LHCN-M2 (cell line): ENCODE measurements at places on chromosomes 7 and 10. TPM values are rescaled to one million over a fixed set of nuclear protein-coding genes. Genes with fewer than 3 reads are reported as not detected.

The LHPP gene
- total RNA-seq = 11.9 and 13.2 TPM in 2 replicates

The LRRC61 gene
- total RNA-seq = not detected in 2 replicates

The MICALL2 gene
- 25.5 and 27.4 TPM in 2 replicates for total RNA-seq

The MORN4 gene
- 3.7 and 4.3 TPM in 2 replicates for total RNA-seq

GRCh38 chr10:61389887-61390286, 63.3 kb downstream of the TMEM26 start:
- no peak for DNase-seq

DNA sequence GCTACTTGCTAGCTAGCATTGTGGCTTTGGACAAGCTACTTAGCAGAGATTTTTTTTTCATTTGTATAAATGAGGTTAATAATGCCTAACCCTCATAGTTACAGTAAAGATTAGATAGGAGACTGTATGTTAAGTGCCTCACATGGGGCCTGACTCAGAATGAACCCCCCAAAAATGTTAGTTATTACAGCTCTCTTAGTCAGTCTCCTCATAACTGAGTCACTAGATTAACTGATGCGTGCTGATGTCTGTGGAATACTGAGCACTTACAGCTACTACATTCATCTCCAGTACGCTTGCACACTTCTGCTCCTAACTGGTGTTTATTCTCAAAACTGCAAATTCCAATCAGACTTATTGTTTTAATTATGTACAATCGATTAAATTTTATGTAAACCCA, 315.3 kb downstream of the SNX13 start:
- DNase-seq = peak; percentile 90

DNA sequence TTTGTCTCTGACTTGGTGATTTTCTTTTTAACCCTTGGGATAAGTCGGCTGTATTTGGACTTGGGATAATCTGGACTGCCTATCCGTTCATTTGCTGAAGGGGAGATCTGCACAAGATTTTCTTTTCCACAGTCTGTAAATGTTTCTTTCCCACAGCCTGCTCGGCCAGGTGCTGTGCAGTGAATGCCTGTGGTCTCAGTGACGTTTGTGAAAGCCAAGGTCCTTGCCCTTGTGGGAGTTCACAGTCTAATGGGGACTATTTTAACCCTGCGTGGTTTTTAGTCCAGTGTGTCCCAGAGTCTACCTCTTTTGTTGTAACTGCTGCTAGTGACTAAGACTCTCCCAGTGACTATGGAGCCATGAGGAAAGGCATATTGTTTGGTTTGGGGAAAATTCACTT, 8.9 kb downstream of the PNLIP start:
- no peak for DNase-seq

DNA sequence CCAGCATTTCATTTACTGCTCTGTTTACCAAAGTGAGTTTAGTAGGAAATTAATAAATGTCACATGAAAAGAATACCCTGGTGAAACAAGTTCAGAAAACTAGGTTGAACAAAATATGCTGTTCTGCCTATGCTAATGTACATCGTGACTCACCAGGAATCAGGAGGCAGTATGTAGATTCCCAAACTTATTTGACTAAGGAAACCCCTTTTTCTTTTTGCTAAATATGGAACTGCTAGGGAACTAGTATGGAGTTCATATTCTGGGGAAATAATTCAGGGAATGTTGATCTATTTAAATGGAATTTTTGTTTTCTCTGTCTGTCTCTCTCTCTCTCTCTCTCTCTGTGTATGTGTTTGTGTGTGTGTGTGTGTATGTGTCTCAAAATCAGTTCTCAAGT, 49.9 kb upstream of the EXOC4 start:
- no peak for DNase-seq

GRCh38 chr7:124996778-124997177, 67.2 kb upstream of the POT1 start:
- no peak for DNase-seq

DNA sequence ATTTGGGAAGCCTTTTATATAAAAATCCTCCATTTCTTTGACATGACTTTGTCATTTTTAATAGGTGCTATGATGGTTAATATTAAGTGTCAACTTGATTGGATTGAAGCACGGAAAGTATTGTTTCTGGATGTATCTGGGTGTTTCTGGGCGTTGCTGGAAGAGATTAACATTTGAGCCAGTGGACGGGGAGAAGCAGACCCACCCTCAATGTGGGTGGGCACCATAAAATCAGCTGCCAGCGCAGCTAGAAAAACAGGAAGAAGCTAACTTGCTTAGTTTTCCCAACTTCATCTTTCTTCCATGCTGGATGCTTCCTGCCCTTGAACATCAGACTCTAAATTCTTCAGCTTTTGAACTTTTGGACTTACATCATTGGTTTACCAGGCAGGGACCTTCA, 1003.0 kb downstream of the SORCS3 start:
- no peak for DNase-seq

DNA sequence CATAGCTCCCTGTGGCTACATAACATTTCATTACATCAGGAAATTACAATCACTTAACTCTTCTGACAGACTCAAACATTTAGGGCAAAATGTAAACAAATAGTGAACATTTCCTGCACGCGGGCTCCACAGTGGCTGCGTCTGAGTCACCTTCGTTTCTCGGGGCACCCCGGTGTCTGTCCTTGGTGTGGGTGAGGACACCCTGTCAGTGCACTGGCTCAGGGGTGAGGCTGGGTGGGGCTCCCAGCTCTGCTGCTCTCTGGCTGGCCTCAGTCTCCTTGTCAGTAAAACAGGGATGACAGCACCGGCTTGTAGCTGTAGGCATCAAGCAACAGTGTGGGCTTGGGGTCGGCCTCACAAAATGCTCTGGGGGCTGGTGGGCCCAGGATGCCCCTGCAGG, 237.1 kb upstream of the SHH start:
- no peak for DNase-seq

GRCh38 chr10:75475460-75476182, 44.2 kb downstream of the LRMDA start:
- DNase-seq = no peak

DNA sequence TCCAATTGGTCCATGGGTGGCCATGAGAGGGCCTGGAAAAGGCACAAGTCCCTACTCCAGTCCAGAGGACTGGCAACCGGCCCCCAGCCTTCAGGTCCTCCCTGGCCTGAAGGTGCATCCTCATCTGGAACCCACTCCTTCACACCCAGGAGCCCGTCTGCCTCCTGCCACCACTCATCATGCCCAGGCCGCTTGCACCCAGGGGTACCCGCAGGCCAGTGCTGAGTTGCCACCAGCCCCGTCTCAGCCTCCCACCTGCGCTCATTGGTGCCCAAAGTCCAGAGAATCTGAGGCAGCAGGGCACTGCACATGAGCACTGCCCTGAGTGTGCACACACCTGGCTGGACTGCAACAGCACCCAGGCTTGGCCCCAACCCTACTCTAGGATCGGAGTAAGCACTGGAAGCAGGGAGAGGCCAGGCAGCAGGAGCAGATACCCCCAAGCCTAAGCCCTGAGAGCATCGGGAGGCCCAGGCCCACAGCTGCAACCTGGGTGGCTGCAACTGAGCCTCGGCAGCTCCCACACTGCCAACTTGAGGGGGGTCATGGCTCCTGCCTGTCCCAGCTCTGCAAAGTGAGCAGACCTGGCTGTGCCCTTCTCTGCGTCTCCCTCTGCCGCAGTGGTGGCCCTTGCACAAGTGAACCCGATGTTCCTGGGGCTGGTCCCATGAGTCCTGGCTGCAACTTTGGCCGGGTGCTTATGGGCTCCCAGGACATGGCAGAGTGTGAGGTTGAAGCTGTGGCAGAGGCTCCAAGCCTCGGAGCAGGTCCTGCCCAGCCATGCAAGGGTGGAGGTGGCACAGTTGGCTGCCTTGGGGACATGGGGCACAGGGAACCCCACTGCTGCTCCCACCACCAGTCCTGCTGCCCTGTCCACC, 44.3 kb downstream of the TCERG1L start:
- no peak for DNase-seq

DNA sequence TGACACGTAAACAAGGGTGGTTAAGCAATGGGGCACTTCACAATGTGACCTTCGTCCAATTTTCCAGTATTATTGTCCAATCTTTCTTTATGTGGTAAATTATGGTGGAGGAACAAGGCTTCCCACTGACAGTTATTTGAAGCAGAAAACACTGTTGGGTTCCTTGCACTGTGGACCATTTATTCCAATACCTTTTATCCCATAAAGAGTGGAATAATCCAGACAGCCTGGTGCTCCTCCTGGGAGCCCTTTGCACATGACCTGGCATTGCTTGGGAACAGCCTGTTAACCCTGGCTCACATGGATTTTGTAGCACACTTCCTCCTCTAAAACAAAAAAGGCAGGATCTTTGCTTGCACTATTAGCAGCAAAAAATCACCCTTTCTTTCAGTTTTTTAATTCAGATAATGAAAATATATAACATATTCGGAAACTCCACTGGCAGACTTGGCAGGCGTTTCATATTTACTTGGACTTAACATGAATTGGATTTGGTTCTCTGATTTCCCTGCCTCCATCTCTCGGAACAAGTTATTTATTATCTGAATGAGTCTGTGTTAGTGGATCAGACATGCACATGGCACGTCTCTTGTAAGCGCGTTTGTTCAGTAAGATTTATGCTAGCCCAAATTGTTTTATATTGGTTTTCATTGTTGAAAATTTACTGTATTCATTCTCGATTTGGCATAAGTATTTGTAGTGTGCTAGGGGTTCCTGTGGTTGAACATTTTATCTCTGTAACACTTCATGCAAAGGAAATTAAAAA, 59.3 kb downstream of the BMPER start:
- no peak for DNase-seq

DNA sequence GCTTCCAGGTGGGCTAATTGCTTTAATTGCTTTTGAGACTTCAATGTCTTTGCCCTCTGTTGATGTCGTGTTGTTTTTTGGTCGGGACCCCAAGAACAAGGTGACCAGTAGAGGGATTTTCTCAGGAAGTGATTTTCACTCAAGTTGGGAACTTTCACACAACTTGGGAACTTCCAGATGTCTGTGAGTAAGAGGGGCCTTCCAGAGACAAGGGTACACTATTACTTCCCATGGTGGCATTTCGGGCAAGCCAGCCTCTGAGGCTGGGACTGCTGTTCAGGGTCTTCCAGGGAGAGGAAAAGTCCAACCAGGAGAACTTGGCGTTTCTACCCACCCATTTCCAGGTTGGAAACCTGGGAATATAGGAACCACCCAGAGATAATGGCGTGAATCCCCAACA, 170.0 kb upstream of the CDCA7L start:
- no peak for DNase-seq

DNA sequence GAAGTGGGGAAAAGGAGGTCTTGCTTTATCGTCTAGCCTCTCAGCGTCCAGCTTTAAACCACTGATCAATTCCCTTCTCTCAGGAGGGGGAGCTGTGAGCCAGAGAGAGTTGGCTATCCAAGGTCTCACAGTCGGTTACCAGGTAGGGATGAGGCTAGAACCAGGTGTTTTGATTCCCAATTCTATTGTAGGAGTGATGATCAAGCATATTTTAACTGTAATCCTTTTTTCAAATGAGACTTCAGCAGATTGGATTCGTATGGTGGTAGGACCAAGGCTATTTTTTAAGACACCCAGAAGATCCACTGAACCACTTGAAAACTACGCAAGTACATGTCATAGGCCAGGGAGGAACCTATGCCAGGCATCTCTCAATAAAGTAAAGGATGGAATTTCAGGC, 8.4 kb downstream of the MINDY4 start:
- no peak for DNase-seq

GRCh38 chr10:103737735-103738367, 117.5 kb downstream of the SH3PXD2A start:
- DNase-seq = no peak

GRCh38 chr10:86536294-86536861, 14.8 kb upstream of the WAPL start:
- DNase-seq = no peak
